BJ (cell line): ENCODE measurements at places on chromosomes 3 and 15.
A peak's percentile ranks its signal among the peaks of the same experiment; 100 is the strongest.

DNA sequence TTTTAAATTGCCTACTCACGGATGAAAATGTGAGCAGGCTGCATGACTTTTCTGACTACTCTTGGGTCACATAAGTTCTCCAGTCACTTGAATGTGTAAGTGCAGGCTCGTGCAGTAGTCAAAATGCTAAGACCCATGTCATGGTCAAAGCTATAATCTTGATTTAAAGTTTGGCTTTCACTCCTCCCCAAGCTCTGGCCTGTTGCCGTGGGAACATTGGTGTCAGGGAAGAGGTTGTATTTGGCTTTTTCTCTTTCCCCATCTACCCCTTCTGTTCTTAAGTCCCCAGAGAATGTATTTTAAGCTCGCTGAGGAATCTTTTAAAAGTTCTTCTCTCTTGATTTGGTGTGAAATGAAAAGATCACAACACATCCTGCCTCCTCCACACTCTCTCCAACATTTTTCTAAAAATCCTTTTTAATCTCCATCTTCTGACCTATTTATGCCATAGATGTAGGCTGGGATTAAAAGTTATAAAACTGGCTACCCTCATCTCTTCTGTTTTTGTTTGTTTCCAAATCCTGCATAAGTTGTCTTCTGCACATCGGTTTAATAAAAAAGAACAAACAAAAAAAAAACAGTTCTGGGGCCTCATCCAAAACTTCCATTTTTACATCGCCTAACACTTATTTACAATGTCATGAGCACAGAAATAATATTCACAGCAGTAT is 61.4 kb upstream of the ADAMTSL3 start:
- no peak for DNase-seq

- DNase-seq: no peak
Measured at GRCh38 chr15:81914734-81915256, 131.0 kb downstream of the MEX3B start.

DNA sequence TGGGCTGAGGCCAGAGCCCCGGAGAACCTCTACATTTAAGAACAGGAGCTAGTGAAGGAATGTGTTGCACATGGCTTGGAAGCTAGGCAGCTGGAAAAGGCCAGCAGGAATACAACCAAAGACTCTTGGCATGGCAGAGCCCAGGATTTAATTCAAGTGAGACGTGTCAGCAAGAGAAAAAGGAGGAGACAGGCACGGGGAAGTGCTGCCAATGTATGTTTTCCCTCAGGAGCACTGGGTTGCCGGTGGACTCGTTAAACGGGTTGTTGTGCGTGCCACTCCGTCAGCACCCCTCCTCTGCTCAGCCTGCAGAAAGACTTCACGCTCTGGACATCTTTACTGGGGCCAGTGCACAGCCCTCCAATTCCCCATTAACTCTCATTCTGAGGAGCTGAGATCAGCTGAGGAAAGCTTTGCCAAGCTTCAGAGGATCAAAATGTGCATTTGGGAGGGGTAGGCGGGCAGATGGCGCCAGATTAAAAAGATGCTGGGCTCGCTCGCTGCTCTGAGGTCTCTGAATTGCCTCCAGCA is 103.7 kb downstream of the PDZRN3 start:
- no peak for DNase-seq

DNA sequence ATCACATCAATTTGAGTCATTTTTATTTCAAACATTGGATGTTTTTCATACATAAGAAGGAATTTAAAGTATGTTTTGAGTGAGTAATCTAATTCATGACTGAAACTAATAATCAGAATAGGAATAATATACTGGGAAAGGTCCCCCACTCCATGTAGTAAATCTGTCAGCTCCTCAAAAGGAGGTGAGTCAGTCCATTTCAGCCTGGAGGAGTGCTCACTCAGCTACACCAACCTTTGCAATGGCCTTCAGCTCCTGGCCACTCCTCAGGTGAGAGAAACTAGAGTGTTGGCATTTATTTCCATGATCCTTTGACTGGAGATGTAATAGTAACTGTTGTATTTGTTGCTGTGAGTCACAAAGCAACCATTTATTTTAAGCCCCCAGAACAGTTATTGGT is 744.9 kb upstream of the ARRDC4 start:
- DNase-seq: no peak

- DNase-seq: no peak
Measured at GRCh38 chr15:89096664-89097063, 8.4 kb downstream of the ABHD2 start.

DNA sequence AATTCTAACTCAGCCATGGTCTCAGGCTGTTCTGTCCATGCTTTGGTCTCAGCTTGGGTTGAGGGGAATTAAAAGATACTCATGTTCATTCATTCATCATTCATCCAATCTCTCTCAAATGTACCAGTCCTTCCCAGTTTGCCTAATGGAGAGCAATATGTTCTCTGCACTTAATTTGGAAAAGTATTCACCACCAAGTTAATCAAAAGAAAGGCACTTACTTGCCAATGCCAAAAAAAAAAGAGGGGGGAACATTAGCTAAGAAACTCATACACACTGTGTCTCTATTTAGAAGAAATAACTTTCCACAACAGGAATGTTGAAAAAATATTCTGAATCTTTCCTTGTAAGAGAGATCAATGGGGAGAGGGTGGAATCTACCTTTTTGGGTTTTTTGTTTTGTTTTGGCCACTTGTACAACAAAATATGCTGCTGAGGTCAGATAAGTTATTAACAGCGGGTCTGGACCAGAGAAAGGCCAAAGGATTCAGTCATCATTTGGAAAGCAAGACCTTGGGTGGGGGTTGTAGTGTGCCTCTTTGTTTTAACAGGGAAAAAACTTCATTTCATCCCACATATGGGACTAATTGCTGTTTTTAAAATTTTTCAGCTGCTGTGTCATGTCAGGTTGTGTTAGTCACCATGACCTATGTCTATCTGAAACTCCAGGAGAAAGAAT is 152.3 kb downstream of the FBN1 start:
- DNase-seq: peak; percentile 96

- no peak for DNase-seq
Measured at GRCh38 chr3:99720985-99721632, 82.7 kb downstream of the COL8A1 start.

- no peak for DNase-seq
Measured at GRCh38 chr3:194756460-194756779, 70.7 kb downstream of the FAM43A start.

DNA sequence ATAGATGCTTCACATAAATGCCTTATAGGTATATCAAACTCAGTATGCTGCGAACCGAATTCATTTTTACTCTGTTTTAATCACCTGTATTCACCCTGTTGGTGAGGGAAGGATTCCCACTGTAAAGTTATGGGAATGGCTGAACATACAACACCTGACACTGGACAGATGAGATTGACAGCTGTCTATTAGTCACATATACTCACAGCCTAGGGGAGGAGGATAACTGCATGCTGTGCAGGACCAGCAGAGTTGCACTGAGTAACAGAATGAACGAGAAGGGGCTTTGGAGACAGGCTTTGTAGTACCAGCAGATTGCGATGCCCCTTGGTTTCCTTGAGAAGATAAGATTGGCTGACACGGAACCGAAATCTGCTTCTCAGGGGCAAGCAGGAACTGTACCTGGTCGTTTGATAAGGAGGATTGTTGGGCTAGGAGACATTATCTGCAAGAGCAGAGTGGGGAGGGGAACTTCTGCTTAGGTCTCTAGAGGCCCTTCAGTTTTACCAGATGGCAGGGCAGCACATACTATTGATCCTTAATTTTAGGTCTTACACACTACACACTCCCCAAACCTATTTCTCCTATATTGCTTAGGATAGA is 43.5 kb upstream of the SLC22A13 start:
- no peak for DNase-seq

DNA sequence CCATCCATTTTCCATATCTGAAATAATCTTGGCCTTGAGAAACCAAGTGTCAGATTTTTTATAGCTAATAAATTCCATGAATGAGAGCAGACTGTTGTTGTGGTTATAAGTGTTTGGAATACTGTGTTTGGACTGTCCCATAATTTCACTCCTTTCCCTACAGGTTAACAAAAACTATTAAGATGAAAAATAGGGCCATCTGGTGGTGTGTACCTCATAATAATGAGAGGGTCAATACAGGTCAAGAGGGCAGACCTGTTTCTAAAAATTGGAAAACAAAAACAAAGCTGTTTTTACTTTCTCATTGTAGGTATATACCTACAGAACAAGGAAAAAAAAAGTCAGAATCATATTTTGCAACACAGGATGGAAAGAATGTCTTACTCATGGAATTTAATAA is 553.8 kb upstream of the SGO1 start:
- DNase-seq: no peak

DNA sequence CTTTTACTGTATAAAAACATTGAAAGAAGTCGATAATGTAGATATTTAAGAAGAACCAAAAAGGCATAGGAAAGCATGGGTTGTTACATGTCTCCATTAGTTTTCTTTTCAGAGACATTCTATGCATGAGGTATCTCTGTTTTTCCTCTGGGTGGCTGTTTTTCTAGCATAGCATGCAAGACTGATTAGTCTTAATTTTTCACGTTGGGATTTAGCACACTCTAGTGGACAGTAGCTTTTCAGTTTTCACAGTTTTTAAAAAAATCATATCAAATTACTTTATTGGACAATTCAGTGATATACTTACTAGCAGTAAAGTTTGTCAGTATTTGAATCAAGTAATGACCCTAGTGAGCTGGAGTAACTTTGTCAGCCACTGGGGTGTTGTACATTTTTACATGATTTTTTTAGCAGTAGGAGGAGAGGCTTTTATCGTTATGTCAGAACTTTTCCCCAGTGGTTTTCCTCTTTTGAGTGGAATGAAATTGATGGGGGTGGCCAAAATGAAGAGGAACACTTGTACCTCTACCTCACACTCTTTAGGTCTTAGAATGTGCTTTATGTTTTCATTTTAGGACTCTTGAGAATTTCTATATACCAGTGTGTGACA is 57.2 kb downstream of the SEC22A start:
- no peak for DNase-seq

DNA sequence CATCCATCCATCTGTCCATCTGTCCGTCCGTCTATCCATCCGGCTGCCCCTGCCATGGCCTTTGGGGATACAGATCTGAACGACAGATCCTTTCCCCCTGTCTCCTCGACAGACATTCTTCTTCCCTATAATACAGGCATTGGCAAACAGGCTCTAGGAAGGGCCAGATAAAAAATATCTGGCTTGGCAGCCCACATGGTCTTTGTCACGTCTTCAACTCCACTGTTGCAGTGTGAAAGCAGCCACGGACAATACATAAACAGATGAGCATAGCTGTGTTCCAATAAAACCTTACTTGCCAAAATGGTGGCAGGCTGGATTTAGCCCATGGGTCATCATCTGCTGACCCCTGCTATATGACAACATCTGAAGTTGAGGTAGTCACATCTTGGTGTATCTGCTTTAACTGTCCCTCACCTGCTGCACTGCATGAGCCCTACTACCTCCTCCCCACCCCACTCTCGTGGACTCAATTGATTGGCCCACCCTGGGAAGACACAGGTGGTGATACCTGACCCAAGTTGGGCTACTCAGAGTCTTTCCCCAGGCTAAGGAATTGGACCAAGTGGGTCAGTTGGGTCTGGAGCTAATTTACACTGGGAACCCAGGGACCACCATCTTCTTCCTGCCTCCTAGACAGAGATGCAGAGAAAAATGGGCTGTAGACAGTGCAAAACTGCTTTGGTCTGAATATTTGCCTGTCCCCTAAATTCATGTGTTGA is 128.4 kb upstream of the SMAD3 start:
- no peak for DNase-seq

DNA sequence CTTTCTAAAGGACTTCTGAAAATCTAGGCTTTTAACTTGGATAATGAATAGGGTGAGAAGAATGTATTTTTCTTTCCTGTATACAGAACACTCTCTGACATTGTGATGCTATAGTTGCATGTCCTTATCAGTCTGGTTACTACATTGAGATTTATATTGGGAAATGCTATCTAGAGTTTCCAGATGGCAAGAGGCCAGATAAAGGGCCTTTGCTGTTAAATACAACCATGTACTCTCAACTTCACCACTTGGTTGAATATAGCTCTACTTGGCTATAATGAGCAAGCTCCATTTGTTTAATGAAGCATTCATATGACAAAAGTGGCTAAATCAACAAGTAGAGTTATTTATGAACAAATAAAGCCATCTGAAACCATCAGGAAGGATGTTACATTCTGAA is 91.0 kb downstream of the IGSF11 start:
- DNase-seq: no peak

DNA sequence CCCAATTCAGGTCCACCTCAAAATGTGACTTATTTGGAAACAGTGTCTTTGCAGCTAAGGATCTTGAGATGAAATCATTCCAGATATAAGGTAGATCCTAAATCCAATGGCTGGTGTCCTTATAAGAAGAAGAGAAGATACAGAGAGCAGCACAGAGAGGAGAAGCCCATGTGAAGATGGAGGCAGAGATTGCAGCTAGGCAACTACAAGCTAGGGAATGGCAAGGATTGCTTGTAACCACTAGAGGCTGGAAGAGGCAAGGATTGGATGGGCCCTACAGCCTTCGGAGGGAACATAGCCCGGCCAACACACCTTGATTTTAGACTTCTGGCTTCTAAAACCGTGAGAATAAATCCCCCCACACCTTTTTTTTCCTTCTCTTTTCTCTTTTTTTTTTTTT is 38.5 kb downstream of the SYN2 start:
- DNase-seq: no peak

DNA sequence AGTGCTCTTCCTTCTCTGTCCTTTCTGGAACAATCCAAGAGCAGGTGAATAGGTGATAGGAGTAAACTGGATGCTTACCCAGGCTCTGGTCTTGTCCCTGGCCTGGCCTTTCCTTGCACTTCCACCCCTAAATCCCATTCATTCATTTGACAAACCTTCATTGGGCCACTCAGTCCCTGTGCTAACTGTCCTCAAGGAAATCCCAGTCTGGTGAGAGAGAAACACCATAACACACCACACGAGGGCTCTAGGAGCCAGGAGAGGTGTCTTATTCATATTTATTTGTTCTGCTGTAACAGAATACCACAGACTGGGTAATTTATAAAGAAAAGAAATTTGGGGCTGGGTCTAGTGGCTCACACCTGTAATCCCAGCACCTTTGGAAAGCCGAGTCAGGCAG is 22.8 kb downstream of the EFCC1 start:
- no peak for DNase-seq

DNA sequence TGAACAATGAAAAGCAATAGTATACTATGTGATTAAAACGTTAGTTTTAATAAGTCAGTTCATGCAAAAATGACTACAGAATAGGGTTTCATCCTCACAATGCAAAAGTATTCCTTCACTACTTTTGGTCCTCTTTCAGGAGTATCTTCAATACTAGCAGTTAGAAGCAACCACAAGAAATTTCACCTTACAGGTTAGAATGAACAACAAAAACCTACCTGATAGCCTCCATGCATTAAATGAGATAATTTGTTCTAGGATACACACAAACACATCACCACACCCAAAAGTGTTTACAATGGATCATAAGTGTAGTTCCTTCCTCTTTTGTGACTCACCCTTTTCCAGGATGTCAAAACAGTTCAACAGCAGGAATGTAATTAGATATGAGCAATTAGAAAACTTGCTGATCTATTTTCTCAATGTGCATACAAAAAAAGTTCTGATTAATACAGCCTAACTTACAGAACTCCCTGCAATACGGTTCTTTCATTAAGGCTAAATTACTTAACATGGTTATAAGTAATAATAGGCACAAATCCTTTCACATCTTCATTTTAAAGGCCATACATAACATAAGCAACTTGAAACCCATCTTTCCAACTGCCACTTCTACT is 21.6 kb downstream of the UACA start:
- no peak for DNase-seq

GRCh38 chr3:170154084-170154483 is 27.4 kb downstream of the PHC3 start:
- no peak for DNase-seq
